ENCODE measurements at places on chromosomes 1 and 21. TPM values are rescaled to one million over a fixed set of nuclear protein-coding genes. Genes with fewer than 3 reads are reported as not detected.

DNA sequence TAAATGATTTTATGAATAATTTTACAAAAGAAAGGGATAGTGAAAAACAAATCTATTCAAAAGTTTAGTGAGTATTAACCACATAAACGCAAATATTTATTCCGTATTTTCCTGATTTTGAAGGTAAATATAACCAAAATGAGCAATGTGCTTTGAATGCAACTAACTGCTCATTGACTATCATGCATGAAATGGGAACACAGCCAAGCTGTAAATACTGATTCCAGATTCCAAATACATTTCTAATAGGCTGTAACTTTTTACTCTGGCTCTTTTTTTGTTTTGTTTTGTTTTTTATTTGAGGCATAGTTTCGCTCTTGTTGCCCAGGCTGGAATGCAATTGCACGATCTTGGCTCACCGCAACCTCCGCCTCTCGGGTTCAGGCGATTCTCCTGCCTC, 41.8 kb downstream of the SELENOF start:
- H3K36me3 ChIP-seq, result peaks cover 14% of the 10 kb centered on the region
- H3K4me1 ChIP-seq, result peaks cover 30% of the 10 kb centered on the region
- no peaks in the 10 kb centered on the region for H3K27me3 ChIP-seq
- H3K27ac ChIP-seq, result no peak overlapping the region
- DNase-seq, result no peak

GRCh38 chr21:36948686-36949085, 17.8 kb downstream of the HLCS start:
- H3K4me1 ChIP-seq, result peaks cover 4% of the 10 kb centered on the region
- H3K4me3 ChIP-seq, result no peak overlapping the region
- H3K36me3 ChIP-seq, result peaks cover 32% of the 10 kb centered on the region
- H3K27ac ChIP-seq, result no peak overlapping the region

GRCh38 chr1:85171721-85172120, 29.1 kb downstream of the SYDE2 start:
- no peaks in the 10 kb centered on the region for H3K36me3 ChIP-seq
- DNase-seq, result no peak
- no peak overlapping the region for H3K4me3 ChIP-seq
- peaks cover 11% of the 10 kb centered on the region for H3K27me3 ChIP-seq
- H3K27ac ChIP-seq, result no peak overlapping the region
- no peaks in the 10 kb centered on the region for H3K4me1 ChIP-seq

DNA sequence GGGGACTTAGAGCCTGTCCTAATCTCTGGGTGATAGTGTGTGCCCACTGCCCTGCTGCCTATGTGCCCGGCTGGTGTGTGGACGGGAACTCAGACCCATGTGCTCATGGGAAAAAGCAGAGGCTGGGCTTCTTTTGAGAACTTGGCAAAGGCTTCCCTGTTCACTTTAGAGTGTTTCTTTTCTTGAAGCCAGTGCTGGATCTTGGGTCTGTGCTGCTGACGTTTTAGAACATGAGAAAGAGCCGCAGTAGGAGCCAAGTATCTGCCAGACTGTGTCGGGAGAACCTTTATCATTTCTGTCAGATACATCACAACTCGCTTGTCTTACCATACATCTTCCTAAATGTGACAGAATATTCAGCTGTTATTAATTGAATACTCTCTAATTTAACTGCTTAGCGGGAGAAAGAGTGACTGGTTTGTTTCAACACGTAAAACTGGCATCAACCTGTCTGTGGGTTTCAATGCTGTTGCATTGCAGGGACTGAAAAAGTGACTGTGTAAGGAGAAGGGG, 195.2 kb downstream of the PBX1 start:
- H3K36me3 ChIP-seq, result no peaks in the 10 kb centered on the region
- H3K4me3 ChIP-seq, result no peak overlapping the region
- no peak overlapping the region for H3K27ac ChIP-seq
- no peak for DNase-seq

- DNase-seq, result no peak
- H3K36me3 ChIP-seq, result no peaks in the 10 kb centered on the region
- H3K4me3 ChIP-seq, result no peak overlapping the region
- no peaks in the 10 kb centered on the region for H3K27me3 ChIP-seq
- H3K27ac ChIP-seq, result no peak overlapping the region
Observed at GRCh38 chr1:234918181-234918841, 210.3 kb downstream of the TOMM20 start.

Gene LCE1A
- not detected for polyA plus RNA-seq

Gene AIM2
- 10.3 TPM for polyA plus RNA-seq

Gene ALPL
- 1.8 TPM for polyA plus RNA-seq

Gene FCRL1
- polyA plus RNA-seq, result 461 TPM
